Stimulated activated CD4-positive, alpha-beta T cell treated with anti-CD3 and anti-CD28 coated beads, Interleukin-15, amount 100 ng/mL, for 48 hours (primary cell): ENCODE measurements at places on chromosomes 1 and 21.

DNA sequence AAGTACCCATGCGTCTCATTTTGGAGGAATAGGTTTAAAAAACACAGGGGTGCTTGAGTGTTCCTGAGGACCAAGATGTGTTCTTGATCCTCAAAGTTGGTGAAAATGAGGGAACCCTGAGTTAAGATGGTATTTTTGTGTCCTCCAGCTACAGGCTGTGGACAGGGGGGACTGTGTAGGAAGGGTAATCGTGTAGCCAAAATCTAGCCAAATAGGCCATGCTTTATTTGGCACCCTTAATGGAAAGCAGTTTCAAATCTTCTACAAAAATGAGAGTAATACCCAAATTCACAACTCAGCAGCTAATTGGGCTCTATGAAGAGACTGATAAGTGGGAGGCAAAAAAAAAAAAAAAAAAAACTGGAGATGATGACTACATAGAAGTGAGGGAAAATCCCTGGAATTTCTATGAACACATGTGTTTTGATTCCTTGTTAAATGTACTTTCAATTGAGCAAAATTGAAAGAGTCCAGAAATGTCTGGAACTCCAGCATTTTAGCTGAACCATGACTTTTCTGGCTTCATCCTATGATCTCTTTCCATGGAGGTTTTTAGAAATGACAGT is 470 bp downstream of the HSD11B1 start:
- no peak for DNase-seq

DNA sequence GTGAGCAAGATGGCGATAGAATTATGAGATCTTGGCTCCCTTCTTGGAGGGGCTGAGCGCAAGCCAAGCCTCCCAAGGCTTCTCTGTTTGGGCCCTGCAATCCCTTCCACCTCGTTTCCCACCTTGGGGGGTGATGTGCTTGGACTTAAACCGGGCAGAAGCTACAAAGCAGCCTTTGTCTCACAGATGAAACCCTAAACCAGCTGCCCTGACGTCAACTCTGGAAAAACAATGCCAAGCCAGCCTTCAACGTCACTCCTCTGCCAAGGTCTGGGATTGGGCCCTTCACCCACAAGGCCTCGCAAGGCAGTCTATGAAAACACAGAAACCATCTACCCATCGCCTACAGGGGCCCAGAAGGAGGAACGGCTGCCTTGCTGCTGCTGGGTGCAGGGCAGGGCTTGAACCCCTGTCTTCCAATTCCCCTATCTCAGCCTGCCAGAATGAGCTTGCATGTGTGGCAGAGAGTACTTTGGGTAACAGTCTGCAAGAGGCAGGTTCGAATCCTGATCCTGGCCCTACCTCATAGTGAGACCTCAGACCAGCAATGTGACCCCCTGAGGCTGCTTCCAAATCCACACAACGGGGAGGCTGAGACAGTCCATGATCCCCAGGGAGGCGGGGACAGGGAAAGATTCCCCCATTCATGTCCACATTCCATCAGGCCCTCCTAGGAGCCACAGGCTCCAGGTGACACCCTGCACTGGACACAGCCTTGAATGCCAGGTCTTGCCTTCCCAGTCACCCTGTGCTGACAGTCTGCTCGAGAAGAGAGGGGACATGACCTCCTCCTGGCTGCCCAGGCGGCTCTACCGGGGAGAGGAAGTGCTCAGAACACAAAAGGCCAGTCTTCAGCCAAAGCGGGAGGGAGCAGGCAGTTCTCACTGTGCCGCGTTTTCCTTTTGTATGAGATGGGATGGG is 15.0 kb downstream of the IFFO2 start:
- DNase-seq, result no peak

DNA sequence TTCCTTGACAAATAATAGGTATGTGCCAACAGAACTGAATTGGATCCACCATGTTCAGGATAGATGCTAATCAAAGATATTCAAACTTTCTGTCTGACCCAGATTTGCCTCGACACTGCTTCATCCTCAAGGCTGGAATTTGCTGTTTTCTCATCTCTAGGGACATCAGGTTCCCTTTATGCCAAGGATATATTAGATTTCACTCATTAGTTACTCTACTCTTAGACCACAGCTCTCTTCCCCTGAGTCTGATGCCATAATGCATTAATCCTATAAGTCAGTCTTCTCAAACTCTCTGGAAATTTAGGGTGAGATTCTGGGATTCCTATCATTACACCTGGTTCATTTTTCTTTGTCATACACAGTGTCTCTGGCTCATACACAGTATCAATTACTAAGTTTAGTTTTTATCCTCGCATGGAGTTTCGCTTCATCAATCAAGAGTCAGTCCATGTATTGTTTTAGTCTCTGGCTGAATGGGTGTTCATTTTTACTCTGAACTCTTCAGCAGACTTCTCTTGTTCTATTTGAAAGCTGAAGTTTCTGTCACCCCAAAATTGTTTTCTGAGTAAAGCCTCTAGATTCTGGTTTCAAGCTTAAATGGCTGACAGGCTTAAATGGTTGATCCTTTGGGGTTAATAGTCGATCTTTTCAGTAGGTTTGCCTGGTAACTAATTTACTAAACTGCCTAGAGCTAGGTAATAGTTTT is 9.3 kb upstream of the DCAF6 start:
- no peak for DNase-seq

DNA sequence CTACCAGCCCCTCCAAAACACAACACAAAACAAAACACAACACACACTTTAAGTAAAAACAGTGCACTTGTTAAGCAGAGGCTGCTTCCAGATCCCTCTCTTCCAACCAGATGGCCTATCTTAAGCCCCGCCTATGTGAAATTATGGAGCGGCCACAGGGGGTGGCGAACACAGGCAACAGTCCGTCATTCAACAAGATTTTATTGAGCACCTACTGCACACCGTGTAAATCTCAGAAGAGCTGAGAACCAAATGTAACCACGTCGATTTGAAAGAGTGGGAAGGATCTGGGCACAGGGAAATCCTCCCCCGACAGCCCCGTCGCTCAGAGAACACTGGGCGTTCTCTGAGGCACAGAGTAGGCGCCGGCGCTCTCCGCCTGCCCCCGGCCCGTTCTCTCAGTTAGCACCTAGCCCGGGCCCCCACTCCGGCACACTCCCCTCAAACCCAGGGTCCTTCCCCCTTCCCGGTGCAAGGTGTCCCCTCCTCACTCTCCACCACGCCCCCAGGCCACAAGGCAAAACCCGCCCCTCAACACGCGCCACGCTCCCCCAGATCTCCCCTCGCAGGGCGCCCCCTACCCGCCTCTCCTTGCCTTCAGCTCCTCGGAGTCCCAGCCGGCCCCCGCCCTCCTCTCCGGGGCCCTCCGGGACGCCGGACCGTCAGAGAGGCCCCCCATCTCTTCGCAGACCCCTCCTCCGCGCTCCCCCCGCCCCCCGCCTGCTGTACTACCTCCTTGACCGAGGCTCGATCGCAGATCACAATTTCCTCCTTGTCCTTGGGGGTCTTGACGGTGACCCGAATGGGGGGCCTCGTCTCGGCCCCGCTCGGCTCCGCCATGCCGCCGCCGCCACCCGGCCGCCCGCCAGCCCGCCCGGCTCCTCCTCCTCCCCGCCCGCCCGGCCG is 483 bp downstream of the UBQLN4 start:
- DNase-seq, result peak; percentile 58

DNA sequence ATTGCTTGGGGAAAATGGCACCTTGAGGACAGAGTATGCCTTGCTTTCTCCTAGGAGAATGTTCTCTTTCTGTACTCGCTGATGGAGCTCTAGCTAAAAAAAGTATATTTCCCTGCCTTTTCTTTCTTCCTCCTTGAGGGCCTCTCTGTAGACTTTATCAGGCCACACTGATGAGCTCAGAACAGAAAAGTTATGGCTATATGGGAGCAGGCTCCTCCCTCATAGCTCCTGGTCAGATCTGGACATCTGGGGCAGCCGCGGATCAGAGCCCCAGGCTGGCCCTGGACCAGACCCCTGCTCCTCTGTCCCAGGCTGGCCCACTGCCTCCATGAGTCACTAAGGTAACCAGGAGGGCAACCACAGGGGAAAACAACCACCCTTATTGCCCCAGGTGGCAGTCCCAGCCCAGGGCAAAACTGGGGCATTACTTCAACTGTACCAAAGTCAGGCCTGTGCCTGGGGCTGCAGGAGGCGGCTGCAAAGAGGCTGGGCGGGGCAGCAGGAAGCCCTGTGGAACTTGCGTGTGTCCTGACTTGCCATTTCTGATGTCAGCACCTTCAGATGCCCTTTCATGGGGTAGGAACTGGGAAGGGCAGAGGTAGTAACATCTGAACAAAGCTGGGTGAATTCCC is 26.3 kb upstream of the ZNF648 start:
- no peak for DNase-seq
